ENCODE measurements at places on chromosomes 7 and 10. TPM values are rescaled to one million over a fixed set of nuclear protein-coding genes. Genes with fewer than 3 reads are reported as not detected.

DNA sequence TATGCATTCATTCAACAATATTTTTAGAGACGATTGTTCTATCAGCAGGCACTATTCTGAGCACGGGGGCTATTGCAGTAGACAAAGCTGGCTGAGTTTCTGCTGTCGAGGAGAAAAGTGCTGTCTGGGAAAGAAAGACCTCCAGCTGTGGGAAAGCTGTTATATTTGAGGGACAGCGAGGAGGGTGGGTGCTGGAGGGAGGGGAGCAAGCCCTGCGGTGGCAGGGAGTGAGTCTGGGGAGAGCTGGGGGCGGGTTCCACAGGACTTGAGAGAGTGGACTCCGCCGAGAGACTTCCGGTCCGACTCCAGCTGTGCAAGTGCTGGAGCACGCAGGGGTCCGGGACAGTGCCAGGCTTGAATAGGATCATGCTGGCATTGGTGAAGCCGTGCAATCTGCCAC, 602.1 kb upstream of the FOXK1 start:
- no peak for DNase-seq

DNA sequence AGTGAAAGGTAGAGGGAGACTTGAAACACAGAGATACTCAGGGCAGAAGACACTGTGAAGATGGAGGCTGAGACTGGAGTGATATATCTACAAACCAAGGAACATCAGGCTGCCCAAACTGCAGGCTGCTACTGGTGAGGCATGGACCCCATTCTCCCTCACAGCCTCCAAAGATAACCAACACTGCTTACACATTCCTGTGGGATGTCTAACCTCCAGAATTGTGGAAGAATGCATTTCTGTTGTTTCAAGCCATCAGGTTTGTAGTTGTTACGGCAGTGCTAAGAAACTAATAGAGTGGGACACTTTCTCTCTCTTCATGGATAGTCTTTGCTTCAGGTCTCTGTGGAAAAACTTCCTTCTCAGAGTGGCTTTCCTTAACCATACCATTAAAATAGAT, 182.6 kb upstream of the TMEM106B start:
- DNase-seq: no peak

Gene PRF1
- total RNA-seq: not detected

DNA sequence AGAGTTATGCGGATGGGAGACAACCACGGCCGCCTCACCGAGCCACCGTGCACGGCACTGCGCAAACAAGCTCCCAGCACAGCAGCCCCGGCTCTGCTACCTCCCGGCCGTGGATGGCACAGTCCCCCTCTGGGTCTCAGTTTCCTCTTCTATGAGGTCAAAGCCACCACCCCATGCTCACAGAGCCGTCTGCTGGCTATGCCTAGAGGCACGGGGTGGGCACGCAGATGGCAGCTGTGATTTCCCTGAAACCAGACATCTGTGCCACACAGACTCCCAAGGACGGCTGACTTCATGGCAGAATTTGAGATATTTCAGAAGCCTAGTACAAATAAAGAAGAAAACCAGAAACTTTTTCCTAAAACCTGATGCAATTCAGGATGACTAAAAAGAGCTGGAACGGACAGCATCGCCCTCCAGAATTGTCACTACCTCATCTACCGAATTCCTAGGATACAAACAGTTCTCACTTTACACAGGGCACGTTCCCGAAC, 73.2 kb downstream of the AMZ1 start:
- no peak for DNase-seq

DNA sequence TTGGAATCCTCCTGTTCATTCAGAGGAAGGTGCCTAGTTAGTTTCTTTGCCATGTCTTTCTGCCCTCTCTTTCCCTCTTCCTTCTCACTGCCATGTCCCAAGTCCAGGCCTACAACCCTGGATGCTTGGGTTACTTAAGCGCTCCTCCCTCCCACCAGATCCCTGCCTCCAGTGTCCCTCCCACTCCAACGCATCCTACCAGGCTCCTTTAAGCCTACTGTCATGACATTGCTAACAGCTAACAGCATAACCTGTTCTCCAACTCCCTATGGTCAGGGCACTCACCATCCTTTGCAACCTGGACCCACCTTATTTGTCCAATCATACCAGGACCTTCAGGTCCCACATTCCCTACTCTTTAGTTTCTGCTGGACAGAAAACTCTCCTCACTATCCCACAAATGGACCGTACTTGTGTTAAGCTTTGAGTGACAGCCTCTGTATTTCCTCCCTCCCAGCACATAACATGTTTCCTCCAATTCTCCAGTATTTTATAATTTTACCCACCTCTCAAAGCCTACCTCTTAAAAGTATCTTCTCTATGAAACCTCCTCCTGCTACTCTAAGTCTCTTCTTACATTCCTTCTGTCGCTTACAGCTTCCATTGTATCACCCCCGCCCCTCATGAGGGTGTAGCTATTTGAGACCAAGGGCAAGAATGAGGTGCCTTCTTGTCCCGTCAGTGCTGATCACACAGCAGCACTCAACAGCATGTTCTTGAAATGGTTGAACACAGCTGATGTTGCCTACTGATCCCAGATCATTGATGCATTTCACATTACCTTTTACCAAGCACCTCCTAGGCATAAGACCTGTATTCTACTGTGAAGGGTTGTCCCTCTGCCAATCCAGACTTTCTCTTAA, 1.7 kb downstream of the BLNK start:
- DNase-seq: no peak

DNA sequence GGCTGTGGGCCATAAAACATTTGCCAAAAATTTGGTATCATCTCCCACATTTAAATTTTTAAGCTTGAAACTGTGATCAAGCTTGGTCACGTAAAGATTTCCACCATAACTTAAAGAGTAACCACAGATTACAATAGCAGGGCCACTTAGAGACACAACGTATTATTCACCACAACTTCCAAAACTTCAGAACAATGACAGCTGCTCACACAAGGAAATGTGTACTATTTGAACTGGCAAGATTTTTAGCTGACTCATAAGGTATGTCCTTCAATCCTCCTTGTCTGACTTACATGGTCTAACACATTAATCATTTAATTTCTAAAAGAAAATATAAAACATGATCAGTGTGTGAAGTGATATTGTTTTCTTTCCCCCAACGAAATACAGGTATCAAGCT, 234.5 kb downstream of the PARD3 start:
- peak; percentile 89 for DNase-seq

Gene OR2A7
- 0.53 TPM for total RNA-seq

DNA sequence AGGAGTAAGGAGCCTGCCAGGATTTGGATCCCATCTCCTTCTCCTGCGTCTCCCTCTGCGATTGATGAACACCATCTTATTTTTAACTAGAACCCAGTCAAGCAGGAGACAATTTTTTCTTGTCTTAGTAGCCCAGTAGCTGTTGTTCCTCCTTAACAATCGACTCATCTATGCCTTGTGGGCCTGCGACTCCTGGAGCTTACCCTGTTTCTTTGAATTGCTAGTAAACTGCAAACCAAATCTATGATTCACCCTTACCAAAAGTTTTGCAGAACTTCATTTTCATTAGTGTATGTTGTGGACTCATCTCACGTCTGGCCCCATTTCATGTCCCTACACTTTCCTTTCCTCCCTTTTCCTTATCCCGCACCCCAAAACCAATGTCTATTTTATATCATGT, 37.7 kb downstream of the TRIL start:
- peak; percentile 8 for DNase-seq

Gene CYP3A7
- not detected for total RNA-seq

Gene SMC3
- 16.5 TPM for total RNA-seq

GRCh38 chr10:121921238-121921931, 6.4 kb downstream of the ATE1 start:
- DNase-seq: no peak

DNA sequence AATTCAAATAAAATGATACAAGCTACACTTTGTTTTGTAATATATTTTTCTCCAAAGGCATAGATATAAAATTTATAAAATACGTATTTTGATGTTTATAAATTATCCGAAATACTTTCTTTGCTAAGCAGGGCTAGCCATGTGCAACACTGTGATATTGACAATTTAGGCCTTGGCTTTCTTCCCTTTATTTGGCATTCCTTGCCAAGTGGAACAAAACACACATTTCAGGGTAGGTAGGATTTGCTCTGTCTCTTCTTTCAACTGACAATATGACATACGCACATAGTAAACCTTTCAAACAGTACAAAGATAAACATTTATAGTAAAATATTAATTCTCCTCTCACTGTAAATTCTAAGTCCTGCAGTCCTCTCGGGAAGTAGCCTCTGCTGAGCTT, 103.3 kb upstream of the POT1 start:
- no peak for DNase-seq

Gene PNLIPRP1
- not detected for total RNA-seq

GRCh38 chr7:86889501-86889900, 170.0 kb downstream of the ELAPOR2 start:
- no peak for DNase-seq

Gene TUBAL3
- total RNA-seq: 0.26 TPM

DNA sequence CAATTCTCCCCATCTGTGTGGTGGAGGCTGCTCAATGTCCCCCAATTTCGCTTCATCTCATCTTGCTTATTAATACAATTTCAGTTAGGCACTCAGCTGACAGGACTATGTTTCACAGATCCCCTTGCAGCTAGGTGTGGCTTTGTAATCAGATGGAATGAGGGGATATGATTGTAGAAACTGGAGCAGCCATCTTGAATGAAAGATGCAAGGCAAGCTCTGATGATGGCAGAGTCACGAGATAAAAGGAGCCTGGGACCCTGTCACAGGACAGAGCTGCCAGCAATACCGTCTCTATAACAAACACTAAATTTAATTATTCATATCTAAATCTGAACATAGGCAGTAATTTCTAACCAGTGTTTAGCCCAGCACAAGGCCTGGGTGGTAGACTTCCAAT, 991 bp upstream of the DLD start:
- DNase-seq: no peak

GRCh38 chr7:74058486-74058885, 25.1 kb upstream of the LIMK1 start:
- no peak for DNase-seq

DNA sequence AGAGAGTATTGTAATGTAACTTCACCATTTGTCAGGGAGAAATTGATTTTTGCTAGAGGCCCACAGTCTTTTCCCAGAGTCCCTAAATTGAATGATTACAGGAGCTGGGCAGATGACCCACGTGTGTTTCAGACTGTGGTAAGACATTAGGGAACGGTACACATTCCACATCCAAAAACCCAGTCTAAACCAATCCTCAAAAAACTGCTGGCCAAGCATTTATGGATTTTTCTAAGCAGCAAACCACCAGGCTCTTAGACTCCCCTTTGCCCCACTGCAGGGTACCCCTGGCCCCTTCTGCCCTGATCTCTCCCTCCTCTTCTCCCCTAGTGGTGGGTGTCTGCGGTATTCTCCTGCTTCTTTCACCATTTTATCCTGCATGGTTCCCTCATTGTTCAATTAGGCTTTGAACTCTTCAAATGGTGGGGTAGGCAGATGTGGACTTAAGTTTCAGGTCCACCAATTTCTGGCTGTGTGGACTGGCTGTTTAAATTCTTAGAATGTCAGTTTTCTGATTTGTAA, 135.5 kb upstream of the SORCS3 start:
- no peak for DNase-seq

Gene NPC1L1
- under 0.01 TPM for total RNA-seq

DNA sequence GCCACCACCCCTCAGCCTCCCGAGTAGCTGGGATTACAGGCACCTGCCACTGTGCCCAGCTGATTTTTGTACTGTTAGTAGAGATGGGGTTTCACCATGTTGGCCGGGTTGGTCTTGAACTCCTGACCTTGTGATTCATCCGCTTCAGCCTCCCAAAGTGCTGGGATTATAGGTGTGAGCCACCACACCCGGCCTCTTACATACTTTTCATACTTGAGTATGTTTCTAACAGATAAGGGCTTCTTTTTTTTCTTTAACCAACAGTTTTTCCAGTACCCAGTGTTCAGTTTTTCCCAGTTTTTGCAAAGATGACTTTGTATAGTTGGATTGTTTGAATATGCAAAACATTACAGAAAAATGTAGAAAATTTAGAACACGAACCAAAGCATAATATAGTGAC, 7.7 kb downstream of the EIF4H start:
- DNase-seq: no peak

DNA sequence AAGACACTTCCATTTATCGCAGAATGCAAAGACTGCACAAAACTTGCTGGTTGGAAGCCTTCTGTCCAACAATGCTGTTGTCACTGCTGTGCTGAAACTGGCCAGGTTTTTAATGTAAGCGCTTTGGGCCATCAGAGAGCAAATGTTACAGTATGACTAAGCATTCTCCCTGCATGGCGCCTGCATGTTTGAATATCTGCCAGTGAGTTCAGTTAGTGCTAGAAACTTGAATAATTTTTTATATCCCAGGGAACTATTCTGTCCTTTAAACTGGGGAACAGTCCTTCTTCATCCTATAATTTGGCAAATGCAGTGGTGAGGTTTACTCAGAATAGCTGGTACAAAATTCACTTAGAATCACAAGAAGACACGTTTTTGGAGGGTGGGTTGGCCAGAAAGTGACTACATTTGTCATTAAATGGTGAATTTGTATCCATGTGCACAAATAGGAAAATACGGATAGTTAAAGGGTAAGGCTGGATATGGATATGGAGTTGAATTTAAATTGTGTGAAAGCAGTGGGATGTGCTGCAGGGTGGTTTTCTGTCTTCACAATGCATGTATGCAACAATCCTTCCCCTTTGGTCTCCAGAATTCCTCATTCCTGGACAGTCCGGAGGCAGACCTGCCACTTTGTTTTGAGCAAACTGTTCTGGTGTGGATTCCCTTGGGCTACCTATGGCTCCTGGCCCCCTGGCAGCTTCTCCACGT, 1.7 kb downstream of the ABCC2 start:
- peak; percentile 39 for DNase-seq

DNA sequence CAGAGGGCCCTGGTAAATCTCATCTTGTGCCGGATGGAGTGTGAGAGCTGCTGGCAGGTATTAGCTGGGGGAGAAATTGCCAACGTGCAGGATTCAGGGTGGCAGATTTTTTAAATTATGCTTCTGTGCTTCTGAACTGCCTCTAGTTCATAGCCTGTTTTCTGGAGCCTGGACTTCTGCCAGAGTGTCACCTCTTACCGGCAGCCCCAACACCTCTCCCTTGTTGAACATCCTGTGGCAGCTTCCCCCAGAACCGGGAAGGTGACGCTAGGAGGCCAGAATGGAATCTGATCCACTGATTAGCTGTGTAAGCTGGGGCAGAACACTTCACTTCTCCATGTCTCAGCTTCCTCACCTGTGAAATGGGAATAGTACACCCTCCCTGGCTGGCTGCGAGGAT, 5.1 kb downstream of the VWA2 start:
- DNase-seq: no peak

- DNase-seq: peak; percentile 86
Observed at GRCh38 chr7:81692146-81692905, 77.5 kb downstream of the HGF start.

GRCh38 chr7:135728136-135728669, at the start of gene SLC13A4:
Gene SLC13A4 (minus strand): TSS chr7:135728186. CDS start chr7:135727496, 690 bp downstream.
- no peak for DNase-seq
